ENCODE measurements at places on chromosomes 11 and 22.

DNA sequence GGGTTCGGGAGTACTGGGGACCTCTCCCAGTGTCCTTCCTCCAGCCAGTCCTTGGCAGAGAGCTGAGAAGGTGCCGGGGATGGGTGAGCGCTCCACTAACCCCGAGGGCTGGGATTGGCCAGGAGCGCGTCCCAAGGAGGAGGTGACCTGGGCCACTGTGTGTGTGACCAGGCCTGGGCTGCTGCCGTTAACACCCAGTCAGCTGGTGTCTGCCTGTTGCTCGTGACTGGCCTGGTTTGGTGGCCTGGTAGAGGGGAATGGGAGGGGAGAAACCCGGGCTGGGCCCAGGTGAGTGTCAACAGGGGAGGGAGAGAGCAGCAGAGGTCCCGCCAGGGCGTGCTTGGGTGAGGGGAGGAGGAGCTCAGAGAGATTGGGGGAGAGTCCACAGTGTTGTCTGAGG is 29.9 kb upstream of the GRAMD4 start:
- DNase-seq, result no peak

- no peak for DNase-seq
Measured at GRCh38 chr11:76770642-76771445, 12.3 kb upstream of the TSKU start.

DNA sequence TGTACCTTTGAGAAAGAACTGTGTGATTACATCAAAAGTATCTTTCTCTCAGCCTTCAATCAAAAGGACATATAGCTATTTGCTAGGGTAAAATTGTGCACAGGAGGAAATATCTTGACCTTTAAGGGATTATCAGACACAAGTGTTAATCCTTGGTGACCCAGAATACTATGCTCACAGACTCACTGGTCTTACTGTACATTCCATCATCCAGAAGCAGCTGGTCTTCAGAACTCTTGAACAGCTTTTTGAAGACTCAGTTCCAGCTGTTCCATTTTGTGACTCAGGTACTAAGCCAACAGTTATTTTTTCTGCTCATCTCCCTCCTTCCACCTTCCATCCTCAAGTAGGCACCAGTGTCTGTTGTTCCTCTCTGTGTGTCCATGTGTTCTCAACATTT is 19.8 kb downstream of the ZBED5 start:
- no peak for DNase-seq

DNA sequence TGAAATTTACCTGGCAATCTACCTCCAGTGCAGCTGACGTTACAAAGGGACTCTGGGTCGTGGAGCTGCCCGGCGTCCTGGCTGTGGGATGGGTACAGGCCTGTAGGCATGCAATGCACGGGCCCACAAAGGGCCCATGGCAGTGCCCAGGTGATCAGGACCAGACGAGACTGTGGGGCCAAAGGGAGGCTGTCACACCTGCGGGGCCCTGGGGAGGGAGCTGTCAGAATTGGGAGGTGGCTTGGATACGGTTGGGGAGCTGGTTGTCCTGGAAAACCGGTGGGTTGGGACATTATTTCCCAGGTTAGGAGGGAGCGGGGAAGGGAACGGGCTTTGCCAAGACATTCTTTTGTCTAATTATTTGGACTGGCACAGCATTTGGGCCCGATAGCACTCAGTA is 958.5 kb downstream of the BRD1 start:
- no peak for DNase-seq

DNA sequence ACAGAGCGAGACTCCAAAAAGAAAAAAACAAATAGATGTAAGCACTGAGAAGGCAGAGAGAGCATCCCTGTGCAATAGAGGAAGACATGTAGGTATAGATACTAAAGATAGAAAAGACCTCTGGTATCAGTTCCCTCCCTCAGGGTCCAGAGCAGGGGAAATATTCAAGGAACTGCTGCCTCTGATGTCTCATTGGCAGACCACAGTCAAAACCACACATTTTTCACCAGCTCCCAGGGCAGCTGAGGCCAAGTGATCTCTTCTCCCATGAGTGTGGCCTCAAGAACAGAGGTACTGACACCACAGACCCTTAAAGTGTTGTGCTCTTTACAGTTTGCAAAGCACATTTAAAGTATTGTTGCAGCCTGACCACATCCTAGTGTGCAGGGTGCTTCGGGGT is 288.5 kb downstream of the NTM start:
- no peak for DNase-seq

GRCh38 chr11:65059959-65060824 is 1.8 kb upstream of the NAALADL1 start:
- no peak for DNase-seq

DNA sequence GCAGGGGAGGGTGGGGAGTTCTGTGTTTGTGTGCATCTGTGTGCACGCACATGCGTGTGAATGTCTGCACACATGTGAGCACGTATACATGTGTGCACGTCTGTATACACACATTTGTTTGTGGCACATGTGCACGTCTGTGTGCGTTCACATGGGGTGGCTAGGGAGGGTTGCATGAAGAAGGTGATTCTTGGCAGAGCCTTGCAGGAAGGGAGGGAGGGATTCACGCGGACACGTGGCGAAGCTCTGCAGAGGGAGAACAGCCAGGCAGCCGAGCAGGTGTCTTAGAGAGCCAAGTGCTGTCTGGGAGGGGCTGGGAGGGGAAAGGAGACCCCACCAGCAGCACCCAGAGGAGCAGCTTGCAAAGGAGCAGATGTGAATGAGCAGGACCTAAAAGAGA is 372.1 kb downstream of the BRD1 start:
- no peak for DNase-seq

- DNase-seq, result peak; percentile 60
Measured at GRCh38 chr11:71977743-71978418, 20.8 kb upstream of the IL18BP start.

GRCh38 chr11:57240007-57240406 is 3.0 kb upstream of the APLNR start:
- DNase-seq, result no peak

GRCh38 chr11:7536100-7536499 is 22.3 kb downstream of the PPFIBP2 start:
- no peak for DNase-seq

DNA sequence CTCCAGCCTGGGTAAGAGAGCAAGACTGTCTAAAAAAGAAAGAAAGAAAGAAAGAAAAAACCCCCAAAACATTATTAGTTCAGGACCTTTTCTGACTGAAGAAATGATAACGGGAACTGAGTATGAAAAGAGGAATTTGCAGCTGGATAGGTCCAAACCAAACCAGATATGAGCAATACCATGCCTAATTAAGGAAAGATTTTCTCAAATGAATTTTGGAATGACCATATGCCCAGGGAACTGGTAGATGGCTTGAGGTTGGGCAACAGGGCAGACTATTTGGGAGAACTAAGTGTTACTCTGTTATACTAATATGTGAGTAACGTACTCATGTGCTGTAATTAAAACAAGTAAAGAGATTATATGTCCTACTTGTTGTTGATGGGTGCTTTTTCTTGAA is 186.1 kb downstream of the TMEM135 start:
- no peak for DNase-seq
